ENCODE measurements at places on chromosomes 6 and 20.

DNA sequence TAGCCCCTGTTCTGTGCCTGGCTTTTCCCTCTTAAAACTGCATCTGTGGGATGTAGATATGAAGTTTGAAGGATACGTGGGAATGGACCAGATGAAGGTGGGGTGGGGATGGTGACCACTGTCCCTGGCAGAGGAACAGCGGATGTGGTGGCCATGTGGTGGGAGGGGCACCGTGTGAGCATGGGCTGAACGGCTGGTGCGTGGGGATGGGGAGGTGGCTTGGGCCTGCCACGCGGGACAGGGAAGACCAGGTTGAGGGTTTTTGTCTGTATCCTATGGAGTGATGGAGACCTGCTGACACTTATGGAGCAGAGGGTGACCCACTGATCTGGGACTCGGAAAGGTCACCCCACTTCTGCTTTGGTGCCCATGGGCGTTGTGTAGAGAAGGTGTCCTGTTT, 19.2 kb downstream of the PHACTR3 start:
- no peaks in the 10 kb centered on the region for H3K36me3 ChIP-seq
- no peaks in the 10 kb centered on the region for H3K27me3 ChIP-seq
- H3K27ac ChIP-seq: no peak overlapping the region
- H3K4me3 ChIP-seq: no peak overlapping the region

- no peaks in the 10 kb centered on the region for H3K4me1 ChIP-seq
- H3K4me3 ChIP-seq: no peak overlapping the region
- DNase-seq: no peak
- no peaks in the 10 kb centered on the region for H3K36me3 ChIP-seq
- no peaks in the 10 kb centered on the region for H3K27me3 ChIP-seq
These were observed 44.2 kb upstream of the ZMYND8 start for GRCh38 chr20:47400685-47401084.

- H3K4me1 ChIP-seq: peaks cover 16% of the 10 kb centered on the region
- no peak overlapping the region for H3K4me3 ChIP-seq
These were observed 111.8 kb downstream of the CHD6 start for GRCh38 chr20:41506192-41506915.

DNA sequence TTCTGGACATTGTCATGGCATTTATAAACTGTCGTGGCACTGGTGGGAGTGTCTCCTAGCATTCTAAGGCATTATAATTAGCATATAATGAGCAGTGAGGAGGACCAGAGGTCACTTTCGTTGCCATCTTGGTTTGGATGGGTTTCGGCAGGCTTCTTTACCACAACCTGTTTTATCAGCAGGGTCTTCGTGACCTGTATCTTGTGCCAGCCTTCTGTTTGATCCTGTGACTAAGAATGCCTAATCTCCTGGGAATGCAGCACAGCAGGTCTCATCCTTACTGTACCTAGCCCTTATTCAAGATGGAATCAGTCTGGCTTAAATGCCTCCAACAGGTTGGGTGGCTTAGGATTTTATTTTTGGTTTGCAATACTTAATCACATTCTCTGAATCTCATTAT, 142.7 kb upstream of the GGTLC1 start:
- no peak for DNase-seq
- peak overlapping the region; percentile 7 for H3K27ac ChIP-seq
- H3K4me1 ChIP-seq: peaks cover 3% of the 10 kb centered on the region
- no peak overlapping the region for H3K4me3 ChIP-seq
- no peaks in the 10 kb centered on the region for H3K36me3 ChIP-seq

- DNase-seq: no peak
- H3K4me3 ChIP-seq: no peak overlapping the region
- H3K36me3 ChIP-seq: no peaks in the 10 kb centered on the region
These were observed 201.0 kb upstream of the ZNF217 start for GRCh38 chr20:53794529-53795115.

DNA sequence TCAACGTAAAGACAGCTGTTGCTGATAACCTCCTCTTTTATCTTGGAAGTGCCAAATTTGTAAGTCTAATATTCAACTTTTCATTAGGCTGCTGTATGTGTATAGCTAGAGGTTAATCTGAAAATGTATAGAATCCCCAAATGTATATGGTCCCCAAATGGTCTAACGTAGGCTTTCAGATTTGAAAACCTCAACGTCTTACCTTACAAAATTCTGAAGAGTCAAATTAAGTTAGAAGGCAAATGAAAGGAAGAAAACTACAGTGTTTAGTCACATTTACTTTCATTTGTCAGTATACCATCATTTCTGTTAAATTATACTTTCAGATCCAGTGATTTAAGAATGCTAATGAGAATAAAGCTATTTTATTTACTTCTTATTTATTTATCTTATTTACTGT, 256.9 kb downstream of the ARHGAP18 start:
- H3K36me3 ChIP-seq: no peaks in the 10 kb centered on the region
- H3K27me3 ChIP-seq: no peaks in the 10 kb centered on the region
- no peak overlapping the region for H3K4me3 ChIP-seq
- no peak for DNase-seq

DNA sequence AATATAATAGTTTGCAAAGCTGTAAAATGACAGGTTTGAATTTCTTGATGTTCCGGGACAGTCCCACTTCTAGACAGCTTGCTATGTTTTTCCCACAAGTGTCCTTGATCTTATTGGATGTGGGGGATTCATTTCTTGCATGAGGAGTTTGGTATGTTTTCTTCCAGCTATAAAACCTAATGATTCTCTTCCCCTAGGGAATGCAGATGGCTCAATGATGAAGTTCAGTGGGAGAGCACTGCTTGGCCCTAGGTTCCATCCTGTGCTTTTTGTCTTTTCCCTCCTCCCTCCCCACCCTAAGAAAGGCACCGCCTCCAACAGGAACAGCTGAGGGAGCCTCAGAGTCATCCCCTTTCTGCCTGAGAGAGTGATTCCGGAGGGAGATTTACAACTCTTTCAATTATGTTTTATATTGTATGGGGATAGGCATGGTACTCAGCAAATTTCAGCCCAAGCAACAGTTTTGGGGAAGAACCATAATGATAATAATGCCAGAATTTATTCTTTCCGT, 149.2 kb downstream of the PHACTR1 start:
- no peaks in the 10 kb centered on the region for H3K27me3 ChIP-seq
- no peaks in the 10 kb centered on the region for H3K36me3 ChIP-seq
- no peak overlapping the region for H3K4me3 ChIP-seq
- H3K4me1 ChIP-seq: no peaks in the 10 kb centered on the region
- no peak for DNase-seq

DNA sequence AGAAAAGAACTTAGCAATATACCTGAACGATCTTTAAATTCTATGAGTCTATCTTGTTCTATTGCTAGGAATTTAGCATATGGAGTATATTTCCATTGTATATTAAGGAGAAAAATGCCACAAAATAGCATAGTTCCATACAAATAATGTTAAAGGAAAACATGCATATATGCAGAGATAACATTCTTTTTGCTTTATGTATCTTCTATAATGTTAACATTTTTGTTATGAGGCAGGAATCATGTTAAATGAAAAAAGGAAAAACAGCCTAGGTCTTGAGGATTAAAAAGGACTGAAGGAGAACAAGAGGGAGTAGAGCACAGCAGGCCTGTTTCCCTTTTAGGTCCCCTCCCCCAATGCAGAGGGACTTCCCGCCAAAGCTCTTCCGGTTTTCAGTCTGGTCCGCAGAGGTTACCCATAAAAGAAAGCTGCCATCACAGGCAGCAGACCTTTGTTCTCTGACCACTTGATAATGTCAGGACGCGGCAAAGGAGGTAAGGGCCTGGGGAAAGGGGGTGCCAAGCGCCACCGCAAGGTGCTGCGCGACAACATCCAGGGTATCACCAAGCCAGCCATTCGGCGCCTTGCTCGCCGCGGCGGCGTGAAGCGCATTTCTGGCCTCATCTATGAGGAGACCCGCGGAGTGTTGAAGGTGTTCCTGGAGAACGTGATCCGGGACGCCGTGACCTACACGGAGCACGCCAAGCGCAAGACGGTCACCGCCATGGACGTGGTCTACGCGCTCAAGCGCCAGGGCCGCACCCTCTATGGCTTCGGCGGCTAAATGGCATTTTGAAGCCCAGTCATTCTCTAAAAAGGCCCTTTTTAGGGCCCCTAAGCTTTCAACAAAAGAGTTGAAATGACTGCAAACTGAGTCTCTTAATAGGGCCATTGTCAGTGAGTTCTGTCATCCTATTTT, 108.4 kb upstream of the PRSS16 start:
- peak overlapping the region; percentile 21 for H3K4me3 ChIP-seq
- DNase-seq: peak; percentile 89
- H3K4me1 ChIP-seq: no peaks in the 10 kb centered on the region
- H3K27me3 ChIP-seq: no peaks in the 10 kb centered on the region
- H3K36me3 ChIP-seq: no peaks in the 10 kb centered on the region

DNA sequence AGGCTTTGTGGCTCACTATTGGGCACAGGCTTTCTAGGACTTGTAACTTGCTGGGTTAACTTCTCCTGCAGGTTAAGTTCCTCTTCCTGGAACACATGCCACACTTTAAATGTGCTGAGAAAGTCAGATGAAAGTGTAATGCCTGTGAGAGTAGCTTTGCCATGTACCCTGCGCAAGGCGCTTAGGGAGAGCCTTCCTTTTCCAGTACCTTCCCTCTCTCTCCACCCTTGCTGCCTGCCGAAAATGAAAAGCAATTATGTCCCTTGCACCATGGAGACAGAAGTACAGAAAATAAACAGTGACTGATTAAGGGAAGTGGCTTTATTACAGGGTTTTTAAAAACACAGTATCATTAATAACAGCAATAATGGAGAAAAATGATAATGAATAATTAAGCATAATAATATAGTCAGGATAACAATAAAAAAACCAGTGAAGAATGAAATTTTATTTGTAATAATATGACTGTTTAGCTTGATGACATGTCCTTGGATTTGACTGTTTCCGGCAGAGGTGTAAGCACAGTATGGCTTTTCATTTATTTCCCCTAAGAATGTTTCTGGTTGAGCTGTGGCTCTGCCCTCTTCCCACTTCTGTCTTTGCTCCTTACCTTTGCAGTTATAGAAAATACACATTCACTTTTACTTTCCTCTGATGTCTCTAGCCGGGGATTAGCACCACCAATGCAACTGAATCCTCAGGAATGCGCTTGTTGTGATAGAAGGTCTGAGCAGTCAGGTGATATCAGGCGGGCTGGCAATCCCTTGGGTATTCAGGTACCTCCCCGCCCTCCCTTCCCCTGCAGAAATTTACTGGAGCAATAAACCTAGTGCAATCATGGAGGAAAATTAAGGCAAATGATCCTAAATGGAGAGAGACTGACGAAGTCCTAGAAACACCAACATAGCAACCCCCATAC, 472.3 kb upstream of the CITED2 start:
- peak overlapping the region; percentile 35 for H3K27ac ChIP-seq
- peak overlapping the region; percentile 44 for H3K4me3 ChIP-seq
- H3K36me3 ChIP-seq: no peaks in the 10 kb centered on the region
- peaks cover 4% of the 10 kb centered on the region for H3K4me1 ChIP-seq
- H3K27me3 ChIP-seq: no peaks in the 10 kb centered on the region
- no peak for DNase-seq

DNA sequence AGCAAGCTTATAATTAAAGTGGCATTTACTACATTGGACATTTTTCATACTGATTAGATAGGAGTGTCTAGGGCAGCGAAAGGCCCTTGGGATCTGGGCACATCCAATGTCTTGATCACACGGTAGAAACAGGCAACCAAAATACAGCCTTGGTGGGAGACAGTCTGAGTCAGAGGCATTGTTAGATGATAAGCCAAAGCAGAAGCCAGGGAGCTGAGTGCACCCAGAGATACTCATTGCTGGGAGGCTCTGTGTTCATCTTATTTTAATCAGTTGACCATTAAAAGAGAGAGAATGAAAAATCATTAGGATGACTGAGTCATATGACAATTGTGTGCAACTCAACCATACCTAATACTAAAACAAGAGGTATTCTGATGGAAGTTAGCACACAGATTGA, 109.5 kb downstream of the LCA5 start:
- no peaks in the 10 kb centered on the region for H3K27me3 ChIP-seq
- no peak overlapping the region for H3K27ac ChIP-seq
- no peak overlapping the region for H3K4me3 ChIP-seq
- no peaks in the 10 kb centered on the region for H3K36me3 ChIP-seq

- DNase-seq: no peak
- H3K4me1 ChIP-seq: no peaks in the 10 kb centered on the region
- H3K36me3 ChIP-seq: no peaks in the 10 kb centered on the region
- no peak overlapping the region for H3K27ac ChIP-seq
These were observed 144.2 kb upstream of the HDDC2 start for GRCh38 chr6:125446011-125446410.

DNA sequence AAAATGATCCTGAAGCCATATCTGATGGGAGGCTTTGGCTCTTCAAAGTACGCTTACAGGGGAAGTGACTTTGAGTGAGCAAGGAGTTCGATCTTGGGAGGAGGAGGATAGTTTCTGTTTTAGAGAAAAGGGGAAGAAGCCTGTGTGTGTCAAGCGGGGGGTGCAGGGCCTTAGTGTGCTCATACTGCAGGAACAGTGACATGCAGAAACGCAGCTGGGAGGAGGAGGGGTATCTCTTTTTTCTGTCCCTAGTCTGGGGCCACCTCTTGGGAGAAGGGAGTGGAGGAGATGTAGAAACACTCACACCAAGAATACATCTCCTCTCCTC, 19.8 kb downstream of the SIRPD start:
- no peak overlapping the region for H3K4me3 ChIP-seq
- no peak for DNase-seq
- no peaks in the 10 kb centered on the region for H3K27me3 ChIP-seq
- no peak overlapping the region for H3K27ac ChIP-seq
- no peaks in the 10 kb centered on the region for H3K4me1 ChIP-seq
- H3K36me3 ChIP-seq: no peaks in the 10 kb centered on the region

DNA sequence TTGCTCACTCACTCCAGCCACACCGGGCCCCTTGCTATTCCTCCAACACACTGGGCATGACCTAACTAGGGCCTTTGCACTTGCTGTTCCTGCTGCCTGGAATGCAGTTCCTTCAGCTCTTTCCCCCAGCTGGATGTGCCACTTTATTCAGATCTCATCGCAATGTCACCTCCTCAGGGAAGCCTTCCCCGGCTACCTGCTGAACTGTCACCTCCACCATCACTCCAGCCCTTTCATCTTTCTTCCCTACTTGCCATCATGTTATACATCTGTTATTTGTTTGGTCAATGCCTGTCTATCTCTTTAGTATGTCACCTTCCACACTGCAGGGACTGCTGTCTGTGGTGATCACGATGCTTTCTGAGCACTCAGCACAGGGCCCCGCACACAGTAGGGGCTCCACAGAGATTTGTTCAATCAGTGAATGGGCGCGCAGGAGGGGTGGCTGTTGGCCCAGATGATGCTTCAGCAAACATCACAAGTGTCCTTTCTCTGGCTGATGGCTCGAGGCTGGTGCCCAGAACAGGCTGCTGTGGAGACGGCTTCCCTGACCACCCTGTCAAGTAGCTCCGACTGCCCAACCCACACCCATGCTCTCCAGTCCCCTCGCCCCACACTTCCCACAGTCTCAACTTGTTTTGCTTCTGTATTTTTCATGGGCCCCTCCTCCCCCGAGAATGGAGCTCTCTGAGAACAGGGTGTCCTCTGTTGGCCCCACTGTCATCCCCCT, 31.8 kb downstream of the CEBPB start:
- H3K4me3 ChIP-seq: no peak overlapping the region
- H3K4me1 ChIP-seq: peaks cover 2% of the 10 kb centered on the region
- no peaks in the 10 kb centered on the region for H3K27me3 ChIP-seq
- peak overlapping the region; percentile 3 for H3K27ac ChIP-seq

GRCh38 chr20:57276221-57276620, 9.8 kb upstream of the BMP7 start:
- no peaks in the 10 kb centered on the region for H3K4me1 ChIP-seq
- H3K36me3 ChIP-seq: no peaks in the 10 kb centered on the region
- H3K27ac ChIP-seq: no peak overlapping the region
- no peak overlapping the region for H3K4me3 ChIP-seq
- DNase-seq: no peak
- no peaks in the 10 kb centered on the region for H3K27me3 ChIP-seq

GRCh38 chr20:55515832-55516231, 489.5 kb downstream of the CBLN4 start:
- peaks cover 4% of the 10 kb centered on the region for H3K4me1 ChIP-seq
- H3K27me3 ChIP-seq: no peaks in the 10 kb centered on the region
- no peak overlapping the region for H3K4me3 ChIP-seq
